ENCODE measurements at places on chromosomes 4 and X.
A peak's percentile ranks its signal among the peaks of the same experiment; 100 is the strongest.

GRCh38 chr4:19842471-19842870, 409.2 kb upstream of the SLIT2 start:
- DNase-seq = no peak

- no peak for DNase-seq
Measured at GRCh38 chrX:100643956-100644860, at the start of gene SRPX2. Gene SRPX2 (plus strand): TSS chrX:100644199. CDS start chrX:100646323, 2,124 bp downstream.

- DNase-seq = no peak
Measured at GRCh38 chr4:87884976-87885549, 52.3 kb downstream of the MEPE start.

DNA sequence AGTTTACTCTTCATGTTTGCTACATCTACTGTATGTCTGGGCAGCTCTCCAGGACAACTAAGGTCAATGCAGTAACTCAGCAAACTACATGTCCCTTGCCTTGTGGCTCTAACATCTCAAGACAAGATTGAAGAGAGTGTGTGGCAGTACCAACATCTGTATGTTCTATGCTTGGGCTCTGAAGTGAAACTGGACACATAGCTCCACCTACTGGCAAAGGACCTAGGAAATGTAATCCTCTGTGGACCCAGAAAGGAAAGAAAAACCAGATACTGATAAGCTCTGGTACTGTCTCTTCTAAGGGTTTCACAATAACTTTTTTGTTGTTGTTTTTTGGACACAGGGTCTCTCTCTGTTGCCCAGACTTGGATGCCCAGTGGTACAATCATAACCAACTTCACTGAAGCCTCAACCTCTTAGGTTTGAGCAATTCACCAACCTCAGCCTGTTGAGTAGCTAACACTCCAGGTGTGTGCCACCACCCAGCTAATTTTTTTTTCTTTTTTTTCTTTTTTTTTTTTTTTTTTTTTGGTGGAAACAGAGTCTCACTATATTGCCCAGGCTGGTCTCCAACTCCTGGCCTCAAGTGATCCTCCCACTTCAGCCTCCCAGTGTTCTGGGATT, 64.1 kb downstream of the QDPR start:
- DNase-seq = peak; percentile 59

DNA sequence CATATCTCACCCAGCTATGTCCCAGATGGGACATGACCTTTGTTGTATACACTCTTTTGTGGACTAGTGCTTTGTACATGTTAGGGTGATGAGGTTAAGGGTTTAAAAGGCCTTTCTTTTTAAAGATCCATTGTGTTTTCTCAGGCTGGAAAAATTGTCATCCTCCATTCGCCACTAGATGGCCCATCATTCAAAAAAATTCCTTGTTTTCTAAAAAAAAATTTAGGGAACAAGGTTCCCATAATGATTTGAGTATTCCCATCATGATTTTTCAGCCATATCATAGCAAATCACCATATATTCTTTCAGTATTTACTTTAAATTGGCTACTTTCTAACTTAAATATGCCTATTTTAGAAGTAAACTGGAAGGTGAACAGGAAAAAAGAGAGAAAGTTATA, 91.9 kb upstream of the TMEM164 start:
- DNase-seq = no peak

- no peak for DNase-seq
Measured at GRCh38 chr4:144284026-144284425, 143.5 kb upstream of the GYPA start.

DNA sequence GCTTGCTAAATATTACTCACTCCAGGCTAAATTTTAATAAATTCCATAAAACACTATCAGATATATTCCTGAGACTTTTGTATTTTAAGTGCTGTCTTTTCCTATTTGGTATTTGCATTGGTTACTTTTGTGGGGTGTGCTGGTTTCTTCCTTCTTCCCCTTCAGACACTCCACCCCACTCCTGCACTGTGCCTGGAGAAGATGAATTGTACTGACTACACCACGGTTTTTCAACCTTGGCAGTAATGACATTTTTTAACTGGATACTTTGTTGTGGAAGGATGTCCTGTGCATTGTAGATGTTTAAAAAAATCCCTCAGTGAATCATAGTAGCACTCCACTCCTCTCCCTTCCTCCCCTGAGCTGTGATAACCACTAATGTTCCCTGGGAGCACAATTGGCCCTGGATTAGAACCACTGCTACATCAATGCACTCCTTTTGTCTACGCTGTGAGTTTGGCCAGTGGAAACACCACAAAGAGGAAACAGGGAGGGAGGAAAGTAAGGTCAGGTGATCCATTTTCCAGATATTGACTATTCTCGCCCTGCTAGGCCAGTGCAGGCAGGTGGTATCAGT, 36.3 kb downstream of the SNCA start:
- DNase-seq = no peak

DNA sequence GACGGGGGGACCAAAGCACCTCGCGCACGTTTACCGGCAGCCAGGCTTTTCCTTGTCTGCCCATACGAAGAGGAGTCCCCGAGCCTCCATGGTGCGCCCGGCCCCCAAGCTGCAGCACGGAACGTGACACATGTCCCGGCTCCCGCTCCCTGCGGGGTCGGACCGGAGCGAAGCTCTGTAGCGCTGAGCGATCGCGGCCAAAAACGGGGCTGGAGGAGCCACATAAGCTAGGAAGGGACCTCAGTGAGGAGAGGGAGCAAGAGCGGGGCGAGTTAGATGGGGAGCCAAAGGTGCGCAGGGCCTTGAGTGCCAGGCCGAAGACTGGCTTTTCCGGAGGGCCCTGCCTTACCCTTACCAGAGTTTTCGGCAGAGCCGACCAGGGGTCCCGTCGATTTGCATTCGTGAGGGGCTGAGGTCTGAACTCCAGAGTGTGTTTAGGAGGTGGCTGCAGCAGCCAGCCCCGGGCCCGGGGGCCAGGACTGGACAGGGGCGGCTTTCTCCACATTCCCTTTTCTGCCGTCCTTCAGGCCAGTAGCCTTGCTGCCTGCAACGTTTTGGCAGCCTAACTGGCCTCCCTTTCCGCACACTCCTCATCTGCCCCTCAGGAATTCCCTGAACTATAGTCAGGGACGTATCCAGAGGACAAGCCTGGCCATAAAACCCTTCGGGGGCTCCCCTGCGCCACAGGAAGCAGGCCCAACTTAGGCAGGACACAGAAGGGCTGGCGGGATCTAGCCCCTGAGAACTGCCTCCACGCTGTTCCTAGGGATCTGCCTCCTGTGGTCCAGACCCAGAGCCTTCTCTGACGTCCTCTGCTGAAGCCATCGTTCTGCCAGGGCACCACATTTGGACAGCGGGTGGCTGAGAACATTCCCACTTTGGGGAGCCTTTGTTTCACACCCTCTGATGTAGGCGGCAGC, 689 bp downstream of the SSR4 start:
- peak; percentile 26 for DNase-seq

GRCh38 chr4:77110730-77111129, 34.9 kb upstream of the CCNI start:
- DNase-seq = no peak

GRCh38 chr4:140168474-140168873, 14.5 kb upstream of the MAML3 start:
- DNase-seq = no peak

- DNase-seq = no peak
Measured at GRCh38 chr4:6196871-6197270, 3.5 kb downstream of the JAKMIP1 start.

- DNase-seq = no peak
Measured at GRCh38 chr4:69816236-69816635, 43.7 kb downstream of the SULT1E1 start.

GRCh38 chrX:115373308-115373707, 83.8 kb downstream of the LUZP4 start:
- no peak for DNase-seq

DNA sequence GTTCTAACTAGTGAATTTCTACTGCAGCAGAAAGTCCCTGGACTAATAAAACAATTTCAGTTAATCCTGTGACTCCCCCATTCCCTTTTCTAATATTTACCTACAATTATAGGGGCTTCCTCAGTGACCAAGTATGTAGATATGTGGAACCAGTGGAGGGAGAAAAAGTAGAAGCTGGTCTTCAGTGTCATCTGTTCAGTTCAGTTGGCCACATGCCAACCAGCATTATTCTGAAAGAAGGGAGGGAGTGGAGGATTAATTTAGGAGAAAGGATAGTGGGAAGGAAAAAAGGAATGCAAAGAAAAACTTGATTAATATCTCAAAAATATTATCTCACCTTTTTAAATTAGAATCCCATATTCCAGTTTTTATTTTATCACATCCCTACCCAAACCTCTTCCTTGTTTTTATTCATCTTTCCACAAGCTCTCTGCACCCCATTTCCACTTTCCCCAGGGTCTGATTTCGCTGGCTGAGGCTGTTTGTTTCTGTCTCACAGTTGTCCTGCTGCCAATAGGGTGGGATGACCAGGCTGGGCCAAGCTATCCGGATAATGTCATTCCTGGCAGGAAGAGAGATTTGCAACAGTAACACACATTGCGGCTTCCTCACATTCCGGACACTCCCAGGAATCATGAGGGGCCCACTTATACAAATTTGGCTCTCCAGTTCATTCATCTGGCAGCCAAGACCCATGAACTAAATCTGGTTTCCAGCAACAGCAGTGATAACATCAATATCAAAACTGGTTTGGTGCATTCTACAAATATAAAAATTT, 24.6 kb upstream of the ANTXR2 start:
- no peak for DNase-seq

- no peak for DNase-seq
Measured at GRCh38 chrX:20315140-20315539, 48.4 kb upstream of the RPS6KA3 start.

DNA sequence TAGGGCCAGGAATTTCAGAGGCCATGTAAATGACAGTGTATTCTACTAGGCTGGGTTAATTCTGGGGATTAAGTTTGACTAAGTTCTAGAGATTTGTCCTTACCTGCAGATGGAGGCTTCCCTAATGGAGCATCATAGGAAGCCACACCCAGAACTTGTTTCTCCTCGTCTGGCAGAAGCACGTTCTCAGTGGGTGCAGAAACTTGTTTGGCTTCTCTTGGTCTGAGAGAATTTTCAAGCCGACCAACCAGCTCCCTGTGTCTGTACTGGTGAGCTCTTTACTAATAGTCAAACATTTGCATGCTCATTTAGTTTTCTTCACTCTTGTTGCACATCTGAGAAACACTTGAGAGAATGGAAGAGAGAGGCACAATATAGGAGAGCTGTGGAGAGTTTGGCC, 907 bp upstream of the ATP10D start:
- DNase-seq = no peak

- no peak for DNase-seq
Measured at GRCh38 chrX:45668686-45669443, 468.2 kb upstream of the DIPK2B start.

GRCh38 chrX:73855546-73855945, 292.5 kb downstream of the CHIC1 start:
- DNase-seq = peak; percentile 69

DNA sequence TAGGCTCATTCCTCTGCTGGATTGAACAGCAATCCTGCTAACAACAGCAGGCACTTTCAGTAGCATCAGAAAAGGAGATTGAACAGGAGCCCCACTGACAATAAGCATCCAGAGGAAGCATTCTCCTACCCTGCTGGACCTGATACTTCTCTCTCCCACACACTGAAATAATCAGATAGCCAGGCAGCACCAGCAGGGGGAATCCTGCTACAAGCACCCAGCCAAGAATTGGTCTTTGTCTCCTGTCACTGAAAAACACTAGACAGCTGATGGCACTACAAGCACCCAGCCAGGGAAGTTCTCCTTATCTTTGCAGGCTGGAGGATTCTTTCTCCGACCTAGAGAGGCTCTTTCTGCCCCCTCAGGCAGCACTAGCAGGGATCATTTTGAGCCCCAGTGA, 444.3 kb upstream of the GRIA3 start:
- no peak for DNase-seq

GRCh38 chr4:165111906-165112367, 723 bp downstream of the TMEM192 start:
- no peak for DNase-seq

DNA sequence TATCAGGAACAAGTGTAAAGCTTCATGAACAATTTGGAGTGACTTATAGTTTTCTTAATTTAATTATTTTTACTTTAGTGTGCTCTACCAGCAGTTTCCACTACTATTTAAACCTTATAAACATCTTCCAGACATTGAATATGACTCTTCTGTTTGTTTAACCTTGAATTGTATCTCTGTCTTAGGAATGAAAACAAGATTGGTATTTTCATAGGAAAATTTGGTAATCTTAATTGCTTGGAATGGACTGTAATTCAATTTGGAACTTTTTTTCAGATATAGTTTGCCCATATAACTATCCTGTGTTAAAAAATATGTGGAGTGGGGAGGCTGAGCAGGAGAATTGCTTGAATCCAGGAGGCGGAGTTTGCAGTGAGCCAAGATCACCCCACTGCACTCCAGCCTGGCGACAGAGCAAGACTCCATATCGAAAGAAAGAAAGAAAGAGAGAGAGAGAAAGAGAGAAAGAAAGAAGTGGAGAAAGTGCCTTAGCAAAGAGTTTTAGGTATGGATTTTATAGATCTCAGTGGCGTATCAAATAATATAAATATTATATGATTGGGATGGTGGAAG, 242.4 kb downstream of the BMPR1B start:
- DNase-seq = no peak

- DNase-seq = no peak
Measured at GRCh38 chr4:45283352-45283751, 557.0 kb upstream of the GNPDA2 start.

Measured in DND-41 (cell line).